Right hindlimb (tissue), 1 donor: ENCODE measurements at places on chromosomes 16 and 17.

DNA sequence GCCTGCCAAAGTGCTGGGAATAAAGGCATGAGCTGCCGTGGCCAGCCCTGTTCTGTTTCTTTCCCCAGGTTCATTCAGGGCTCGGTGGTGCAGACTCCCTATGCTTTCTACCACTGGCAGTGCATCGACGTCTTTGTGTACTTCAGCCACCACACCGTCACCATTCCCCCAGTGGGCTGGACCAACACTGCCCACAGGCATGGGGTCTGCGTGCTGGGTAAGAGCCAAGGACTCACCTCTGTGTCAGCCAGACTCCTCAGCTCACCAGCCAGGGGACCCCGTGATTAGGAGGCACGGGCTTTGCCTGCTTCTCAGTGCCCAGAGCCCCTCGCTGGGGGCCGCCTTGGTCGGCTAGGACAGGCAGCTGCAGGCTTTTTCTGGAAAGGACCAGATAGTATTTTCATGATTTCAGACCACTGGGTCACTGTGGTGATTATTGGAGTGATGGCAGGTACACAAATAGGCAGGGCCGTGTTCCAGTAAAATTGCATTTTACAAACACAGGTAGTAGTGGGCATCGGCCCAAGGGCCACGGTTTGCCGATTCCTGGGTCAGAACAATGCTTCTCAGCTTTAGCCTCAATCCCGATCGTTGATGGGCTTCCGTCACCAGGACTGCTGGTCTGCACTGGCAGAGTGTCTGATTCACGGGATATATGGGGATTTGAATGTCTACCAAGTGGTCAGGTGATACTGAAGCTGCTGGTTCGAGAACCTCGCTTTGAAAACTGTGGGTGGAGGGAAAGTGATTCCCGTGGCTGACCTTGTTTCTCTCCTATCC lies 5.0 kb downstream of the ENGASE start:
- no peak for DNase-seq

GRCh38 chr17:73878923-73879322 lies 234.7 kb upstream of the SDK2 start:
- DNase-seq, result no peak

DNA sequence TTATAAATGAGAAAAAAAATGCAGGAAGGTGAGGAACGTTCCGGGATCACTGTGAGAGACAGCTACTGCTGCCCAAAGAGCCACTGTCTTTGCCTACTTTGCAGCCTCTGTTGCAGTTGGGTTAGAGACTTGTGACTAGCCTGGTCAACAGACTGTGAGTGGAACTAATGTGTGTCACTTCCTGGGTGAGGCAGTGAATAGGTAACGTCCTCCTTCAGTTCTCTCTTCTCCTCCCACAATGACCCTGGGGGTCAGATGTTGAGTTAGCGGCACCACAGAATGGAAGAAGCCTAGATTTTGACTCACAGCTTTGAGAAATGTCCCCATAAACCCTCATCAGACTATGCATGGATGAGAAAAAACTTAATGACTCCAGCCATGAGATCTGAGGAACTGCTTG lies 5.2 kb downstream of the C16orf46 start:
- no peak for DNase-seq

DNA sequence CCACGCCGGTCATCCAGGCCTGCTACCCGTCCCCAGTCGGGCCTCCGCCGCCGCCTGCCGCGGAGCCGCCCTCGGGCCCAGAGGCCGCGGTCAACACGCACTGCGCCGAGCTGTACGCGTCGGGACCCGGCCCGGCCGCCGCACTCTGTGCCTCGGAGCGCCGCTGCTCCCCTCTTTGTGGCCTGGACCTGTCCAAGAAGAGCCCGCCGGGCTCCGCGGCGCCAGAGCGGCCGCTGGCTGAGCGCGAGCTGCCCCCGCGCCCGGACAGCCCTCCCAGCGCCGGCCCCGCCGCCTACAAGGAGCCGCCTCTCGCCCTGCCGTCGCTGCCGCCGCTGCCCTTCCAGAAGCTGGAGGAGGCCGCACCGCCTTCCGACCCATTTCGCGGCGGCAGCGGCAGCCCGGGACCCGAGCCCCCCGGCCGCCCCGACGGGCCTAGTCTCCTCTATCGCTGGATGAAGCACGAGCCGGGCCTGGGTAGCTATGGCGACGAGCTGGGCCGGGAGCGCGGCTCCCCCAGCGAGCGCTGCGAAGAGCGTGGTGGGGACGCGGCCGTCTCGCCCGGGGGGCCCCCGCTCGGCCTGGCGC lies 2.4 kb downstream of the HIC1 start:
- DNase-seq, result peak; percentile 55
